ENCODE measurements at places on chromosomes 6 and 20.

DNA sequence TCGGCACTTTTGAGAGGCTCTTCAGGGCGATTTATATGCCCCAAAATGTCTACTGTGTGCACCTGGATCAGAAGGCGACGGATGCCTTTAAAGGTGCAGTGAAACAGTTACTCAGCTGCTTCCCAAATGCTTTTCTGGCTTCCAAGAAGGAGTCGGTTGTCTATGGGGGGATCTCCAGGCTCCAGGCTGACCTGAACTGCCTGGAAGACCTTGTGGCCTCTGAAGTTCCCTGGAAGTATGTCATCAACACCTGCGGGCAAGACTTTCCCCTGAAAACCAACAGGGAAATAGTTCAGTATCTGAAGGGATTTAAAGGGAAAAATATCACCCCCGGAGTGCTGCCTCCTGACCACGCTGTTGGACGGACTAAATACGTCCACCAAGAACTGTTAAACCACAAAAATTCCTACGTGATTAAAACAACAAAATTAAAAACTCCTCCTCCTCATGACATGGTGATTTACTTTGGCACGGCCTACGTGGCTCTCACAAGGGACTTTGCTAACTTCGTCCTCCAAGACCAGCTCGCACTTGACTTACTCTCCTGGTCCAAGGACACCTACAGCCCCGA, 8.2 kb downstream of the GCNT2 start:
- DNase-seq, result no peak

- DNase-seq, result no peak
Measured at GRCh38 chr6:131638013-131638412, 911 bp downstream of the ENPP3 start.

GRCh38 chr20:60046011-60046413, 87.8 kb downstream of the CDH26 start:
- no peak for DNase-seq

DNA sequence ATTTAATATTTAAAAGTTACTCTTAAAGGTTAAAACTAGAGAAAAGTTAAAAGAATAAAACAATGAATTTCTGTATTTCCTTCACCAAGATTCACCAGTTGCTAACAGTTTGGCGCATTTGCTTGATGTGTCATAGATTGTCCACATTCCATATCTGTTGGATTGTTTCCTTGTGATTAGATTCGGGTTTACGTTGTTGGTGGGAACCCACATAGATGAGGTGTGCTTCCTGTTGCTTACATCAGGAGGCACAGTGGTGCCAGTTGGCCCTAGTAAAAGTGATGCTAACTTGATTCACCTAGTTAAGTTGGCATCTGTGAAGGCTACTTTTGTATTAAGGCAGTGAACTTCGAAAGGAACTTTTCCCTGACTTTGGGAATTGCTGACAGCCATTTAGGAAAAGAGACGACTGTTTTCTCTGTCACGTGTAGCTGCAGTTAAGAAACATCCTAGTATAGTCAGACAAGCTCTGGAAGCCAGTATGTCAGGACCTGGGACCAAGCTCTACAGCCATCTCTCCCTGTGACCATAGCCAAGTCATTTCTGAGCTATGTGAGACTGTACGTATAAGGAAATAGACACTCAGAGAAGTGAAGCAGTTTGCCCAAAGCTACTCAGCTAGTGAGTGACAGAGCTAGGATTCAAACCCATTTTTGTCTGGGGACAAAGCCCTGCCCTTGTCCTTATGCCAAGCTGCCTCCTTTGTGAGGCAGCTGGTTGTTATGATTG, 49.0 kb downstream of the PPARD start:
- no peak for DNase-seq

DNA sequence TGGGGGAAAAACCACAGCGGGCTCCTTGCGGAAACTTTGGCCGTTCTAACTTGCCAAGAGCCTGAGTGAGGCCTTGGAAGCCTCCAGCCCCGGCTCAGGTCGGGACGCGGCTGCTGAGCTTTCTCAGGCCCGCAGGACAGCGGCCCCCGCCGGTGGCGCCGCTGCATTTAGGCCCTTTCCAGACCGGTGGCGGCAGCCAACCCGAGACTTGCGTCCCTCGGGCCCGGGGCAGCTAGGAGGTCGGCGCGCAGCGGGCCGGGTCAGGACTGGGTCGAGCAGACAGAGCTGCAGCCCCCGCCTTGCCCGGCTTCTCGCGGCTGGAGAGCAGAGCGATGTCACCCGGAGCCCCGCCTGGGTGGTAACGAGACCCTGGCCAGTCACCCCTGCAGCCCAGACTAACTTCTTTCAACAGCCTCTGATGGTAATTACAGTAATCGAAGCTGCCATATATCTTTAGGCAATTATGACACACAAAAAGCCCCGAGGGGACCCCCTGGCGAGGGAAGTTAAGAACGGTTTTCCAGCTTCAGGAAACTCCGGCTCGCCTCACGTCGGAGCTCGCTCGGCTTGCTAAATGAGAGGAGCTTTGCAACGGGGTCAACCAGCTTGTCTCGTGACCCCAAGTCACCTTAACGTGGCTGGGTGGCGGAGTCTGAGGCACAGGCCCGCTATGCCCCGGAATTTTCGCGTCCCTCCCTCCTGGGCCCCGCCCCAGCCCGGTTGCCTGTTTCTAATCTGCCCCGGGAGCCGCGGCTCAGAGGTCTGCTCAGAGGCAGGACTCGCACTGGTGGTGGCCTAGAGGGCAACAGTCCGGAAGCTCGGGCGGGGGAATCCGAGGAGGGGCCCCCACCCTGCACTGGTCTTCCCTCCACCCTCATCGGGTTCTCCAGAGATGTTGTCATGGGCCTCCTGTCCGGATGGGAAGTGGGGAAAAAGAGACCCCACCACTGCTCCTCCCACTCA, 3.0 kb downstream of the NR2E1 start:
- DNase-seq, result peak; percentile 53

DNA sequence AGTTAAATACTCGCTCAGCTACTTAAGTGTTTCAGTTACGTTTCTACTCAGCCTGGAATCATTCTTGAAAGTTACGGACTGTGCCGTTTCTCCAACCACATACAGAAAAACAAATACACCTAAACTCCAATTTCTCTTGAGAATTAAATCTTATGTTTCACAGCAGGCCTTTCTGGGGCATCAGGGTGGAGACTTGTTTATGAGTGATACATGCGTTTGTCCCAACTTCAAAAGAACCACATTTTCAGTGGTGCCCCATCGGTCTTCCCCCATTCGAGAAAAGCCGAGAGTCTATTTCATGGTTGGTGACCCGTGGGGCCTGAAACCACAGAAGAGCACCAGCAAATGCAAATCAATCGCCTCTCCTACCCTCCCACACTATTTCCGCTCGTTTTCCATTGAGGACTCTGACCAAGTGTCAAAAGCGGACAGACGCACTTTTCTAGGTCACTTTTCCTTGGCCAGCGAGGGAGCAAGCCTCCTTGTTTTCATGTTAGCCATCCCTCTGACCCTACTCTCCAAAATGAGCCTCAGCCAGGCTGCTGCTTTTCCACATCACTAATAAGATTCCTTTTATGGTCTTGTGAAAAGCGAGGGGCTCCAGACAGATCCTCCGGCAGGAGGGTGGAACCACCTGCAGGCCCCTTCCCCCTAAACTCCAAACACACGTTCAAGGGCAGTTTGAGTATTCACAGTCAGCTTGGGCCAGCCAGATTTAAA, 3.1 kb downstream of the JAG1 start:
- no peak for DNase-seq

- DNase-seq, result no peak
Measured at GRCh38 chr20:57536771-57537724, 12.1 kb upstream of the CTCFL start.

GRCh38 chr6:159890201-159890600, 587 bp upstream of the MAS1 start:
- no peak for DNase-seq

GRCh38 chr6:41608443-41609151, 29.7 kb upstream of the MDFI start:
- no peak for DNase-seq

Data from iPS-NIHi11 (cell line).